ENCODE measurements at places on chromosomes 2 and 18.

GRCh38 chr2:14535156-14535555 lies 97.4 kb upstream of the LRATD1 start:
- no peak for DNase-seq

DNA sequence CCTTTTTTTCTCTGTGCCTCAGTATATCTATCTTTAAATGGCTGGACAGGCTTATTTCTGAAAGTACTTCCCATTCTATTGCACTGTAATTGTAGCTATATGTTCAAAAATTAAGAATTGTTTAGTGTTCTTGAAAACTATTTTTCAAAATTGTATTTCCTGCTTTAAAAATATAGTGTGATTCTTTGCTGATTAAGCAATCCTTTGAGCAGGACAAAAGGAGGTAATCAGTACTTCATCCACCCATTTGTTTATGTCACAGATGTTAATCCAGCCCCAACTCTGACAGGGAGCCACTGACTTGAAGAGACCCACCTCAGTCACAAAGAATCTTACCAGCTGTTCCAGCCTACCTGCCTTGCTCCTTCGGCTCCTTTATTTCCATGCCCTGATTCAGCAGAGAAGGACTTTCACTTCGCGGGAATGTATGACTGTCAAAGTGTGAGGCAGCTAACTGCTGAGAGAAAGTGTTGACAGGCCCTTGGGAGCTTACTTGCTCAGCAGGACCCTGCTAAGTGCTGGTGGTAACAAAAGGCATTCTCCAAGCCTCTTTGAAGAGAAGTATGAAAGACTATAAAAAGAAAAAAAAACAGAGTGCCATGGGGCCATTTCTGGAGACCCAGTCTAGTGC lies 393.3 kb upstream of the CYRIA start:
- no peak for DNase-seq

GRCh38 chr2:201411421-201411820 lies 39.8 kb downstream of the TRAK2 start:
- peak; percentile 57 for DNase-seq

- DNase-seq: peak; percentile 20
Observed at GRCh38 chr2:45134014-45134413, 124.8 kb upstream of the SIX2 start.

DNA sequence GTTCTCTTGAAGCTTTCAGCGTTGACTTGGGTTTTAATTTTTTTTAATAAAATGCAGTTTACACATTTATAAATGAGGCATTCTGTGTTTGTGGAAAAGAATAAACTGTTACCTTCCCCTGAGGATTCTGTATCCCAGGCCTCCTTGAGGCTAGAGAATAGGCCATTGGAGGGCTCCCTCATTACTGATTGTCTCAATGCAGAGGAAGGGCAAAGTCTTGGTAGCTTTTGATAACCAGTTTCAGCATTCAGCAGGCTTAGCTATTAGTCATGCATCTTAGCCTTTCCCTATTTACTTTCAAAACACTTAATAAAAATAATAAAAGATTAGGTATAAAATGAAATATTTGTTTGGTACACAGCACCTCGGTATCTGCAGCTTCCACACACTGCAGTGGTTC lies 58.1 kb upstream of the OTX1 start:
- DNase-seq: no peak

DNA sequence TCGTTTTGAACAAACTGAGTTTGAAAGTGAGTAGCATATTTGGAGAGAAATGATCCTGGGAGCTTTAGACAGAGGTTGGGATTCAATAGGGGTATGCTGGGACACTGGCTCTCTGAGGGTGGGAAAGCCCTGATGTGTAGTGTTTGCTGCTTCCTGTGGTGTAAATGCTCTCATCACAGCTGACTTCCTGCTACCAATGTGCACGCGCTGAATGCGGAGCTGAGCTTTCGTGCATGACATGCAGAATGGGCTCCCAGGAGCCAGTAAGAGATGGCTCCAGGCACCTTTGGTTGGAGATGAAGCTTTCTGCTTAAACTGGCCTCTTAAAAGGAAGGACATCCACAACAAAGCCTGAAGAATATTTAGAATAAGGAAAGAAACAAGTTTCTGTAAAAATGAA lies 224.1 kb upstream of the CCDC150 start:
- no peak for DNase-seq

DNA sequence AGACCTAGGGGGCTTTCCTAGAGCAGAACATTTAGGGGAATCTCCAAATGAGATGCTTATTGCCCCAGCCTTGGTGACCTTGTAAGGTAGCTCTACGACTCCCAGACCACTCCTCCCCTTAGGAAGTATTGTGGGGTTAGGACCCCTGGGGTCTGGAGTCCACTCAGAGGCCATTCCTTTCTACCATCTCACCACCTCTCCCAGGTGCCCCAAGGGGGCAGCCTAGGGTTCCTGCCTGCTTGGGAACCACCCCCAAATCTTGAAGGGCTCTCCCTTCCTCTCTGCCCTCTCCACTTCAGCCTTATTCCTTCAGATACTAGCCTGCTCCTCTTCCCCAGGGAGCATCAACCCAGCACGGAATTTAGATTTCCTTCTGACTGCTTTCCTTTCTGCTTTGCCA lies 17.5 kb upstream of the EXOC6B start:
- no peak for DNase-seq

GRCh38 chr18:49590608-49591007 lies 28.8 kb downstream of the LIPG start:
- DNase-seq: no peak

DNA sequence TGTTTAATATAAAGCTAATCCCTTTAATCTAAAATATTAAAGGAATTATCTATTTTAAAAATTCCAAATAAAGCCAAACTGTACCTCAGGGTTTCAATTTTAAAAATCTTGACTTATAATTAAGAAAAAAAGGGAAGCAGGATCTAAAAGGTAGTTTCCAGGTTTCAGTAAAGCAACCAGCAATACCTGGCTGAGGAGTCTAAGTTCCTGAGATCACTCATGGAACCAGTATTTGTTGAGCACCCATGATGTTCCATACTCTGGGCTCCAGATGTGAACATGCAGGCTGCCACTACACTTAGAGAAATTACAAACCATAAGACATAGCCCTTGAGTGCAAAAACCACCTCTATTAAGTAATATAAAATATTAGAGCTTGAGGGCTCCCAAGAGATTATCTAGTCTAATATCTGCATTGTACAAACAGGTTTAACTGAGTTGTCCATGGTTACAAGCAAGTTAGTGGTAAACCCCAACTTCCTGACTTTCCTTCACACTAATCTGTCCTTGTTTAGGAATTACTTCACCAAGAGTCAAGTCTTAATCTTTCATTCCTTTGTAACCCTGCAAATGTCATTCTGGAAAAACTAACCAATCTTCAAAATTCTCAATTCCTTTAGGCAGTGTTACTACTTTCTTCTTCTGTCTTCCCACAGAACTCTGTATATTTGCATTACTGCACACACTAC lies 49.2 kb downstream of the CLASP1 start:
- peak; percentile 12 for DNase-seq

GRCh38 chr2:117199511-117199910 lies 615.0 kb upstream of the DDX18 start:
- DNase-seq: no peak

DNA sequence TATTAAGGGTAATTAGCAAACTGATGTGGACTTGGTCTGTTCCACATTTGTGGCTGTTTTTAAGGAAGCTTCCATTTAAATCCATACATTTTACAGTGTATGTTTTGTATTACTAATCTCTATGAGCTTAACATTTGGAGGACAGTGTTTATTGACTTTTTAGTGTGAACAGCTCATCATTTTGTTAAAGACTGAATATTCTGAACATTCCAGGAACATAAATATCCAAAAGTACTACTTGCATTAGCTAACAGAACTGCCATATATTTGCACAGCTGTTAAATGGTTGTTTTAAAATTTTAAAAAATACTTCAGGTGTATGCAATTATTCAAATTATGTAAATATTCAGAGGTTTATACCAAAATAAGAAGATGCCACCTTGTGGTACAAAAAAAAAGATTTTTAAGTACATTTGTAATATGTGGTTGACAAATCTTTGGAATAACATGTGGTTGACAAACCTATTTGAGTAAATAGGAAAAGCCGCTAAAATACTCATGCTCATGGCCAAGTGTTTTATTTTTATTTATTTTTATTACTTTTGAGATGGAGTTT lies 439.7 kb upstream of the FANCL start:
- no peak for DNase-seq

DNA sequence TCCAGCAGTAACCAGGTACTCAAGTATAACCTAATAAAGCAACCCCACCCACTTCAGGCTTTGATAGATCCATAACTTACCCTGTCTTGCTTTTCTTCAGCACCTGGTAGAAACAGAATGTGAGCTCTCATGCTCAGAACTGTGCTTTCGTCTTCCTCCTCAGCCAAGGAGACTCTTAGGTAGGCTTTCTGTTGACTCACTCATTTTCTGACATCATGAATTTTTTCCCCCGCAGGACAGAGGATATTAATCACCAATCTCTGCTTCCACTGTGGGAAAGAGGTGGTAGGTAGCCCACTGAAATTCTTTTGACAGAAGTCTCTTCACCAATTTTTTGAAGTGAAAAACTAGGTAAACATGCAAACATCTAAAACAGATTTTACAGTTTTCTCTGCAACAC lies 241.2 kb upstream of the KCNJ3 start:
- no peak for DNase-seq

- DNase-seq: peak; percentile 71
Observed at GRCh38 chr2:237464757-237465391, 22.2 kb upstream of the MLPH start.

DNA sequence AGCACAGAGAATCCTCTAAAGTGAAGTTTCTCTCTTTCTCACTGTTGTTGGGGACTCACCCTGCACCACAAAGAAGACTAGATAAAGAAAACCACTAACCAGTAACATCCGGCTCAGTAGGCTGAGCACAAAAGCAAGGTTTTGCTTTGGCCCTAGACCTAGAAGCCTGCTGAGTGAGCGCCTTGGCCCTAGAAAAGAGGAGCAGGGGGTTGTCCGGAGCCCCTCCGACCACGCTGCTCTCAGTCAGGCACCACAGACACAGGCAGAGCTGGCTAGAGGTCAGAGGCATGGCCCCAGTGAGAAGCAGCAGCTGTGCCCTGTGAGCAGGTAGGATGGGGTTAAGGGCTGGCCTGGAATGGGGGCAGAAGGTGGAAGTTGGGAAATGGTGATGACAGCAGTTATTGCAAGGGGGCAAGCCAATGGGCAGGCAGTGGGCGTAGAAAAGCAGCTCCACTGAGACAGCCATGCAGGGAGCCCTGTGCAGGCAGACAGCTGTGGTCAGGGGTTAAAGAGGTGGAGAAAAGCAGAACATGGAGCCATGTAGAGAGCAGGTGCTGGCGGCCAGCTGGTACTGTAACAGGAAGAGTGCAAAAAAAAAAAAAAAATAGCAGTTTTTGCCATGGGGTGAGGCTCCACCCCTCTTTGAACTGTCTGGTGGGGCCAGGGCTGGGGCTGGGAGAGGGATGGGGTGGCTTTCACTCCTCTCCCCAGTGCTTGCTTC lies 36.9 kb upstream of the SLC14A1 start:
- DNase-seq: no peak

DNA sequence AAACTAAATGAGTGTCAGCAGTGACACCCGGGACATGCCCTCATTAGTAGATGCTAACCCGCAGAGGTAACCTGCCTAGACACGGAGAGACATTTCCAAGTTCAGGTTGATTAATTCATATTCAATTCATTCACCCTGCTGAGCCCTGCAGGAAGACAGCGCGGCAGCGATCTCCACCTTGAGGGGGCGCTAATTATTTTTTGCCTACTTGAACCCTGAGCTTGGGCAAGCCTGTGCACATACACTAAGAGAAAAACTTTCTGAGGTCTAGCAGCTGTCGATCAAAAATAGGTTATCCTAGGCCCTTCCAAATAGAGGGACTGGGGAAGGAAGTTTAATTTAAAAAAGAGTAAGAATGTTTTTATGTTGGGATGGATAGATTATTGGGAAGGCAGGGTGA lies 1.3 kb upstream of the LYPD6 start:
- peak; percentile 1 for DNase-seq

GRCh38 chr18:12307701-12308385 lies at the start of gene TUBB6:
TSS of gene TUBB6 (plus strand) at chr18:12308241. CDS start at chr18:12308293, 52 bp downstream.
- peak; percentile 90 for DNase-seq

GRCh38 chr2:88024509-88024908 lies 8.2 kb upstream of the RNU2-63P start:
- no peak for DNase-seq

DNA sequence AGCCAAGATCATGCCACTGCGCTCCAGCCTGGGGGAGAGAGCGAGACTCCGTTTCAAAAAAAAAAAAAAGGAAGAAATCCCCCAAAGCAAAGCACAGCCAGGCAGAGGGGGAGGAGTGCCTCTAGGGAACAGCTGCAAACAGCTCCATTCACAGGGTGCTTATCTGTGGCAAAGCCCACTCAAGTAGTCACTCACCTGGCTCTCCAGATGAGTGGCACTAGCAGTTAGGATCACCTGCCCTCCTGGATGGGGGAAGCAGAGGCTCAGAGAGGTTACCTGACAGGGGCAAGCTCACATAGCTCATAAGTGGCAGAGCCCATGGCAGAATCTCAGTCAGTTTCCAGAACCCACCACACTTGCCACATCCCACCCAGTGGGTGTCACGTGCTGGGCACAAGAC lies 30.3 kb downstream of the TFCP2L1 start:
- no peak for DNase-seq

- DNase-seq: peak; percentile 76
Observed at GRCh38 chr2:30305235-30305634, 73.9 kb downstream of the LBH start.

- DNase-seq: peak; percentile 84
Observed at GRCh38 chr2:109438773-109439389, 174.9 kb downstream of the SEPTIN10 start.

DNA sequence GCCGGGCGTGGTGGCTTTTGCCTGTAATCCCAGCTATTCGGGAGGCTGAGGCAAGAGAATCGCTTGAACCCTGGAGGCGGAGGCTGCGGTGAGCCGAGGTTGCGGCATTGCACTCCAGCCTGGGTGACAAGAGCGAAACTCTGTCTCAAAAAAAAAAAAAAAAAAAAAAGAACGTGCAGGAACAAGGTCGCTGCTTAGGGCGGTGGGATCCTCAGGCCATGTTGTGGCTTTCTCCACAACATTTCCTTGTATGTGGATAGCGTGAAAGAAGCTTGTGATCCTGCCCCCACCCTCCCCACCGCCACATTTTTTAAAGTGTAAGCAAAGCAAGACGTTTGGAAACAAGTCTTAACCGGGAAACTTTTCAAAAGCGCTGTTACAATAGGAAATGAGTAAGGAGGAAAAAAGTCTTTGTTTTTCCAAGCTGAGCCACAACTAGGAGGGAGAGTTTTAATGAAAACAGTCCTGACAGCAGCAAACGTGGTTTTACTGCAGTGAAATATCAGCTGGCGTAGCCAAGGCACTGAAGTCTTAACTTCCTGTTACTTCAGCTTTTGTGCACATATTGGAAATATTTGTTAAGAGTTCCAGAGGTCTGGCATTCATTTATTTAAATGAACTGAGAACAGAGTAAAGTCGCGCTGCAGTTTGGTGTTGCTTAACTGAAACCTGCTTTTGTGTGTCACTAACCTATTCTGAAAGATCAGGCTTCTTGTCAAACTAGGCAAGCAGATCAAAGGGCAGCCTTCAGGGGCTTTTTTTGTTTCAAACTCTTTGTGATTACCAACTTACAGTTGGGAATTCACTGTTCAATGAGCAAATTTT lies 3.8 kb downstream of the TGIF1 start:
- peak; percentile 99 for DNase-seq

Data from EH (cell line).